NCI-H510A (cell line): ENCODE measurements at places on chromosomes 2 and 18.

GRCh38 chr2:178730049-178730448 lies 77.2 kb downstream of the TTN start:
- no peak for DNase-seq

GRCh38 chr2:224973112-224974016 lies 68.9 kb downstream of the DOCK10 start:
- no peak for DNase-seq

- DNase-seq: no peak
Observed at GRCh38 chr18:59083136-59083818, 56.4 kb upstream of the SEC11C start.

DNA sequence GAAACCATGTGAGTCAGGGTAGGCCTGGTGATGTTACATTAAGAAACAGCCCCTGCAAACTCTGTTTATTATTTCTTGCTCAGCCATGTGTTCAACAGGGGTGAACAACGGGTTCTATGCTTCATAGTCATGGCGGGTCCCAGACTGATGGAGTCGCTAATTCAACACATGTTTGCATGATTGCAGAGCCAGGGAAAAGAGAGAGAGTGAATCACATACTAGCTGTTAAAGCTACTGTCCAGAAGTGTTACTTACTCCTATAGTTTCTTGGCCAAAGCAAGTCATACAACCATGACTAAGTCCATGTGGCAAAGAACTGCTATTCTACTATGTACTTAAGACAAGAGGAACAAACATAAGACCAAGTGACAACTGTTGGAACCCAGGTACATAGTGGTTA lies 241.2 kb upstream of the SKOR2 start:
- DNase-seq: no peak

DNA sequence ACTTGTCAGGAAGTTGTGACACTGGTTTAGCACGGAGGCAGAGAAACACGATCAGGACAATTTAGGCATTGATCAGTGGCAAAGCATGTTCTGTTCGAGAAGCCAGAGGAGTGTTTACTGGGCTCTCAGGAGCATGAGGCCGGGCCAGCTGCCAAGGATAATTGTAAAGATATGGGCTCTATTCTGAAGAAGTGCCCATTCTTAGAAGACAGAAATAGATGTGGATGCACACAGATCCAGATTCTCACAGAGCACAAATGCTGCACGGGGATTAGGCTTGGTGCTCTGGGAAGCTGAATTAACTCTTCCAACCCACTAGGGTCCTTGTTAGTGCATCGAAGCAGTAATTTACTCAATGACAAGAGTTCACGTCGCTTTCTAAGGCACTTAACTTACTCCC lies 16.2 kb downstream of the AFF3 start:
- no peak for DNase-seq

DNA sequence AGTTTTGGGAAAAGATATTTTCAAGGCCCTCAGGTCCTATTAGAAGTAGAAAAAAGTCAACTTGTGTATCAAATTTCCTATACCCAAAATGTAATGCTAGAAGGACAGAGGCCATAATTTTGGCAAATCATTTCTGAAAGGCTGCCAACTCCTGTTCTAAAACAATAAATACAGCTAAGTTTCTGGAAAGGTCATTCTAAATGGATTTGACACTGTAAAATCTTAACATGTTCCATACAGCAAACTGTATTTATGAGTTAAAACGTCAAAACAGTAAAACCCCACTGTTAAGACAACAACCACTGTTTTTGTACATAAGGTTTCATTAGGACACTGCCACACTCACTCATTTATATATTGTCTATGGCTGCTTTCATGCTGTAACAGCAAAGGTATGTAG lies 9.7 kb downstream of the FAM98A start:
- no peak for DNase-seq

DNA sequence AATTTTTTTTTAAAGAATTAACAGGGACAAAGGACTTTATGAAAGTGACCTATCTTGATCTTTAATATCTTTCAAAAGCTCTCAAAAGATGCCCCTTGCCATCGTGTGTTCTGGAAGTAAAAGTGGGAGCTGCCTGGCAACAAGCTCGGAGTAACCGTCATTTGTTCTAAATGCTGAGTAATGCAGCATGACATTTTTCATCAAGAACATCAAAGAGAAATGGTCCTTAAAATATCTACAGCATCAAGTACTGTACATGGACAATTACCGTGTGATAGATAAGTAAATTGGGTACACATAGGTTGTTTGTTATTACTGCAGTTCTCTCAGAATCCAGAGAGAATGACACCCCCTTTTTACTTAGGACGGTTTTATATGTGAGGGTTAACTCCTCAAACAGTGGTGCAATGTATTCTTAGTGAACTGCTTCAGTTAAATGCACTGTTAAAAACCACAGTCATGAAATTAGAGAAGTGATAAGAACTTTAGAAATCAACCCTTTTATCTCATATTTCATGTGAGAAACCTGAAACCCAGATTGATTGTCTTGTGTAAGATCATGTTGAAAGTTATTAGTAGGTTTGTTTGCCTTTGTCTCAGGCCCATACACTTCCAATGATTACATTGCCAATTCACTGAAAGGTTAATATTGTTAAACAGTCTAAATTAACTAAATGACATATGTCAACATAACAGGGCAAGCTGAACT lies 90.6 kb upstream of the HNMT start:
- DNase-seq: no peak
